CD4-positive, alpha-beta T cell (primary cell): ENCODE measurements at places on chromosomes 4 and X.
A peak's percentile ranks its signal among the peaks of the same experiment; 100 is the strongest.

DNA sequence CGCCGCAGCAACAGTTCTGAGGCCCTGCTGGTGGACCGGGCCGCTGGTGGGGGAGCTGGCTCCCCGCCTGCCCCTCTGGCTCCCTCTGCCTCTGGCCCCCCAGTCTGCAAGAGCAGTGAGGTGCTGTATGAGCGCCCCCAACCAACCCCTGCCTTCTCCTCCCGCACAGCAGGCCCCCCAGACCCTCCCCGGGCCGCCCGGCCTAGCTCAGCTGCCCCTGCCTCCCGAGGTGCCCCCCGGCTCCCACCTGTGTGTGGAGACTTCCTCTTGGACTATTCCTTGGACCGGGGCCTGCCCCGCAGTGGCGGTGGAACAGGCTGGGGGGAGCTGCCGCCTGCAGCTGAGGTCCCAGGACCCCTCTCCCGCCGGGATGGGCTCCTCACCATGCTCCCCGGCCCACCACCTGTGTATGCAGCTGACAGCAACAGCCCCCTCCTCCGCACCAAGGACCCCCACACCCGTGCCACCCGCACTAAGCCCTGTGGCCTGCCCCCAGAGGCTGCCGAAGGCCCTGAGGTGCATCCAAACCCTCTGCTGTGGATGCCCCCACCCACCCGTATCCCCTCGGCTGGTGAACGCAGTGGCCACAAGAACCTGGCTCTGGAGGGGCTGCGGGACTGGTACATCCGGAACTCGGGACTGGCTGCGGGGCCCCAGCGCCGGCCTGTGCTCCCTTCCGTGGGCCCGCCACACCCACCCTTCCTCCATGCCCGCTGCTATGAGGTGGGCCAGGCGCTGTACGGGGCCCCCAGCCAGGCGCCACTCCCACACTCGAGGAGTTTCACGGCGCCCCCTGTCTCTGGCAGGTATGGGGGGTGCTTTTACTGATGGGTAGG is 6.3 kb downstream of the PRAF2 start:
- no peak for DNase-seq

GRCh38 chr4:76090241-76090691 is 15.8 kb downstream of the ART3 start:
- no peak for DNase-seq

DNA sequence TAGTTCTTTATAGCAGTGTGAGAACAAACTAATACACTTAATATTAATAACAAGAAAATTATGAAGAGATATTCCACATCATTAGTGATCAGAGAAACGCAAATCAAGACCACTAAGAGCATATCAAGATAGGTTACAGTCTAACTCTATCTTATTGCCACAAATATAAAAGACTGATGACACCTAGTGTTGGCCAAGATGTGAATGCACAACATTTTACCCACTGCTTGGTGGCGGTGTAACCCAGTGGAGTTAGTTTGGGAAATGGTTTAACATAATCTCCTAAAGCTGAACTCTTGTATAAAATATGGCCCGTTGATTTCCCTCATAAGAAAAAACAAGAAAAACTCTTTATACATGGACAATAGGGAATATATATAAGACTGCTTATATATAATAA is 92.4 kb downstream of the SLITRK2 start:
- no peak for DNase-seq

DNA sequence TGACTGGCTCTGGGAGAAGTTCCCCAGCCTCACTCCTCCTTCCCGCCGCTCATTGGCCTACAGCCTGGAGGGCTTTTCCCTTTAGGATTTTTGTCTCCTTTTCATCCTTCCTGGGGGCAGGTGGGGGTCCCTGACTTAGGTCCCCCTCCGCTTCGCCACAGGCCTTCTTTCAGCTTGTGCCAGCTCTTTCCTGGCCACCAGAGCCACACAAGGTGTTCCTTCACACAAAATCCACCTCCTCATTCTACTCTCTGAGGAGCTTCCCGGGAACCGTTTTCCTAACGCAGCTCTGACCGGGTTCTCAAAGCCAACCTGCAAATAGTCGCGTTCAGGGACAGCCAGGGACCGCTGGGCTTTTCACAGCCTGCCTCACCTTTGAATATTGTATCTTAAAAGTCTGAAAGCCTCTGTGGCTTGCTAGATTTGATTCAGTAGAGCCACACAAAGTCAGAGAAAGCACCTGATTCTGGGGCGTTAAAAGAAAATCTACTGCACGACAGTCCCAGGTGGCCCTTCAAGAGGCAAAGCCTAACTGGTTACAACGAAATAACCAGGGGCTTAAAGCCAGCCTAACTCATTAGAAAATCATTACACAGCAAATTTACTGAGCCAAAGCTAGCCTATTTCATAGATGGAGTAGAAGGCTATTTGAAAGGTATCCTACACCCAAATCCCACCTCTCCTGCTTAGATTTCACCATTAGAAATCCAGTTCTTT is 731 bp upstream of the GPC3 start:
- no peak for DNase-seq

DNA sequence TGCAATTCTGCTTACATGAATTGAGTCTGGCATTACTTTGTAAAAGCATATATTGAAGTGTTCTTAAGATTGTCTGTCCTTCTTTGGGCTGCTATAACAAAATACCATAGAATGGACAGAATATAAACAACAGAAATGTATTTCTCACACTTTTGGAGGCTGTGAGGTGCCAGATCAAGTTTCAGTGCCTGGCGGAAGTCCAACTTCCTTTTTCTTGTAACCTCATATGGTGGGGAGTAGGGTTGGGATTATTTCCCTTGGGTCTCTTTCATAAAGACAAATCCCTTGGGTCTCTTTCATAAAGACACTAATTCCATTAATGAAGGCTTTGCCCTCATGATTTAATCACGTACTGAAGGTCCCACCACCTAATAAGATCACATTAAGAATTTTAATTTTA is 199.3 kb upstream of the GRID2 start:
- no peak for DNase-seq

- DNase-seq = peak; percentile 1
Observed at GRCh38 chr4:20422398-20422797, 170.7 kb downstream of the SLIT2 start.

GRCh38 chr4:153594210-153594609 is 89.9 kb upstream of the TLR2 start:
- no peak for DNase-seq

GRCh38 chr4:184198190-184198589 is 19.5 kb downstream of the ENPP6 start:
- DNase-seq = no peak

DNA sequence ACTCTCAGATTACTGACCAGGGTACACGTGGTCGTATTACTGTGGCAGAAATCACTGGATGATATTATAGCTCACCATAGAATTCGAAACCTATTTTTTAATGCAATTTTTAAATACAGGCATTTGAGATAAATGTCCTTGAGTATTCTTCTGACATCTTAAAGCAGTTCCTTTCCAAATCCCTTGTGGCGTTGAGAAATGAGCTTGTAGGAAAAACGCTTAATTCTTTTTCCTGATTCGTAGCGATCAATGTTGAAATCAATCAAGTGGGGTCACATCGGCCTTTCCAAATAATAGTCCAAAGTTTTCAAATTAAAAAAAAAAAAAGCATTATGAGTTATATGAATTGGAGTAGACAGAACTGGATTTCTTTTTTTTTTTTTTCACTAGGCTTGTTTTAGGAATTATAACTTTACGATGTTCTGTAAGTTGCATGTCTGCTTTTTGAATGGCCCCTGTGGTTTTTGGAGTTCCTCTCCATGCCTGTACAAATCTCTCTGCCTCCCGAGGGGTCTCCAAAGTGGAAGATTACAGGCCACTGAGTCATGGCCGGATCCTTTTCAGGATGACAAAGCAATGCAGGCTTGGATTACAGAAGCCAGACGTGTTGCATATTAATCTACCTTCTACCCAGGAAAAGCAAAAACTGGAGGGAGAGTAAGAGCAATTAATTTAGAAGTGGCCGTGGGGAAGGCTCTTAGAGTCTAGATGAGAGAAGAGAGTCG is 226.1 kb downstream of the SHOX start:
- no peak for DNase-seq

DNA sequence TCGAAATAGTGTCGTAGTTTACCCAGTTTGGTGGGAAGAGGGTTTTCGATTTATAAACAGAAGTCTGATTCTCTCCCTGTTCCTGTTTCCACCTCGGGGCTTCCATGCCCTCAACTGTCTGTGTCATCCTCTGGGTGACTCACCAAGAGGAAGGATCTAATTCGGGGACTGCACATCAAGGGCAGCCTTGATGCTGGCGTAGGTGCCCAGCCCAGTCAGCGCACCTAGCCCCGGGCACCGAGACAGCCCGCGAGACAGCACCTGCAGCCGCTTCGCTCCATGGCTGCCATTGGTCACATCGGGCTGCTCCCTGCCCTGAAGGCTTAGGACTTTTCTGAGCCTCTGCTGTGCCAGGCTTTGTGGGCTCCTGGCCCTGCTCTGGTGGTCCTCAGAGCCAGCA is 7.7 kb downstream of the ABCD1 start:
- DNase-seq = no peak
